ENCODE measurements at places on chromosomes 6 and 20. TPM values are rescaled to one million over a fixed set of nuclear protein-coding genes. Genes with fewer than 3 reads are reported as not detected.
A peak's percentile ranks its signal among the peaks of the same experiment; 100 is the strongest.

Gene HLA-DRB5
- not detected for total RNA-seq

Gene EYS
- total RNA-seq = not detected

Gene SNX21
- 13.3 TPM for total RNA-seq

Gene TMEM151B
- total RNA-seq = not detected

Gene NKX2-2
- total RNA-seq = not detected

- H3K27me3 ChIP-seq = peaks cover 95% of the 10 kb centered on the region
- no peak overlapping the region for H3K4me3 ChIP-seq
- H3K4me1 ChIP-seq = no peaks in the 10 kb centered on the region
- no peak for DNase-seq
These were observed 118.5 kb upstream of the PHACTR3 start for GRCh38 chr20:59485576-59486454.

DNA sequence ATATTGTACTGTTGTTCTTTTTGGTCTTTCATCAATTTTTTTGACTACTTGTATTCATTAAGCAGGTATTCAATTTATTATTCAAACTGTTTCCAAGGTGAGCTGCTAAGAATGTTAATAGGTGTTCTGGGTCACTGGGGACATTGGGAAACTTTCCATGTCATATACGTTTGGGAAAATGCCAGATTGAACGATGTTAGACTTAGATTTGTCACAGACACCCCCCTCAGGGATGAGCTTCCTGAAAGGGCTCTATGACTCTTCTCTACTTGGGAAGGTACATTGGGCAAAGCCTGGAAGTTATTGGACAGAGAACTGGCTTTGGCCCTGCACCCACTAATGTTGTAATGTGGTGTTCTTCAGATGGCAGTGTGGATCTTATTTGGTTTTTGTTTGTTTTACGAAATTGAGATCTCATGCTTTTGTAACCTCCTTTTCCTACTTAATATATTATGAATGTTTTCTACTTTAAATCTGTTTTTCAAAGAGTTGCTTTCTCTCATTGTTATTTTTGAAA, 42.1 kb downstream of the PLCB4 start:
- no peak overlapping the region for H3K27ac ChIP-seq
- H3K4me3 ChIP-seq = no peak overlapping the region
- H3K27me3 ChIP-seq = no peaks in the 10 kb centered on the region
- H3K4me1 ChIP-seq = no peaks in the 10 kb centered on the region
- no peaks in the 10 kb centered on the region for H3K36me3 ChIP-seq

GRCh38 chr6:77962070-77962469, 309.2 kb downstream of the MEI4 start:
- no peaks in the 10 kb centered on the region for H3K4me1 ChIP-seq
- no peak overlapping the region for H3K27ac ChIP-seq
- H3K4me3 ChIP-seq = no peak overlapping the region
- H3K27me3 ChIP-seq = no peaks in the 10 kb centered on the region
- no peaks in the 10 kb centered on the region for H3K36me3 ChIP-seq

GRCh38 chr20:9839626-9840025, 750 bp upstream of the PAK5 start:
- peaks cover 39% of the 10 kb centered on the region for H3K27me3 ChIP-seq
- H3K27ac ChIP-seq = no peak overlapping the region
- no peak for DNase-seq
- no peaks in the 10 kb centered on the region for H3K4me1 ChIP-seq
- no peaks in the 10 kb centered on the region for H3K36me3 ChIP-seq

DNA sequence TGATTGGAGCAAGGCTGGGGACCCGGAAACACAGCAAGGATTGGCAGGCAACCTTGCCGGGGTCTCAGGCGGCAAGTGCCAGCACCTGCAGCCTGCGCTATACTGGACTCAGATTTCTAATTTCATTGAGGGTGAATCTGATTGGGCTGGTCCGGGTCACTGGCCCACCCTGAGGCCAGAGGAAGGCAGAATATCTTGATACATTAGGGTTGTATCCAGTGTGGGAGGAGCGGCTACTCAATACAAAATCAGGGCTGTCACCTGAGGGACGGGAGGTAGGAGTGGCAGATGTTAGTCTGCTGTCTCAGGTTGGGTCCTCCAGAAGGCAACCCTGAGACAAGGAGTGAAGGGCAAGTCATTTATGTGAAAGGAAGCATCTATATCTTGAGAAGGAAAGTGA, 40.7 kb downstream of the BFSP1 start:
- H3K27me3 ChIP-seq = peaks cover 72% of the 10 kb centered on the region
- no peaks in the 10 kb centered on the region for H3K36me3 ChIP-seq
- H3K27ac ChIP-seq = no peak overlapping the region
- no peak for DNase-seq
- no peak overlapping the region for H3K4me3 ChIP-seq

DNA sequence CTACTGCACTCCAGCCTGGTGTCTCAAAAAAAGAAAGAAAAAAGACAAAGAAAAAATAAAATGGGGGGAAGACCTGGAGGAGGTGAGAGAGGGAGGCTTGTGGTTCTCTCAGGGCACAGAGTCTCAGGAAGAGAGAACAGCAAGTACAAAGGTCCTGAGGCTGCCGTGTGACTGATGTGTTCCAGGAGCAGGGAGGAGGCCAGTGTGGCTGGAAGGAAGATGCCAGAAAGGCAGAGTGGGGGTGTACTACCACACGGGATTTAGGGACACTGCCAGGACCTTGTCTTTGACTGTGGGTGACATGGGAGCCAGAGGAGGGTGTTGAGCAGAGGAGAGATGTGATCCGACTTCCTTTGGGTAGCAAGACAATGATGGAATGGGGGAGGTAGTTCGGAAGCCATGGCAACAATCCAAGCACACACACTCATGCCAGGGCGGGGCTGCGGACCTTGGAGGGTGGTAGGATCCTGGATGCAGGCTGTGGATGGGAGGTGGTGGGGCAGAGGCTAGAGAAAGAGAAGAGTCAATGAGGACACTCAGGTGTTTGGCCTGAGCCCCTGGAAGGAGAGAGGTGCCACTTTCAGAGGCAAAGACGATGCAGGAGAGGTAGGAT, 136.4 kb upstream of the PTPN1 start:
- peaks cover 70% of the 10 kb centered on the region for H3K4me1 ChIP-seq
- no peak overlapping the region for H3K4me3 ChIP-seq
- H3K27ac ChIP-seq = no peak overlapping the region
- peak; percentile 43 for DNase-seq

DNA sequence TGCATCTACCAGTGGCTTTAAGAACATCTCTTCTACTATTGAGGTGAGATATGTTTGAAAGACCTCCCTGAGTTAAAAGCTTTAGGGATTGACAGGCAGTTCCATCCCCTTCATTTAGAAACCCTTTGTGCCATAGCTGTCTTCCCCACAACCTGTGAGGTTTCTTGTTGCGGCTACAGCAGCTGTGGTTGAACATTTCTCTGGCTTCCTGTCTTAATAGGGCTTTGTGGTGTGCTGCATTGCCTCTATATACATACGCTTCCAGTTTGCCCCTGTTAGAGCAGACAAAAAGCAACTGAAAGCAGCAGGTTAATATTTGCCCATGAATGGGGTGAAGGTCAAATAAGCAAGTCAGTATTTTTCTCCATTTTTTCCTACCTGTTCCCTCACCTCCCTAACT, 210.2 kb downstream of the TMEM200A start:
- no peak overlapping the region for H3K27ac ChIP-seq
- H3K4me1 ChIP-seq = no peaks in the 10 kb centered on the region
- H3K27me3 ChIP-seq = no peaks in the 10 kb centered on the region
- no peak overlapping the region for H3K4me3 ChIP-seq
- DNase-seq = no peak

DNA sequence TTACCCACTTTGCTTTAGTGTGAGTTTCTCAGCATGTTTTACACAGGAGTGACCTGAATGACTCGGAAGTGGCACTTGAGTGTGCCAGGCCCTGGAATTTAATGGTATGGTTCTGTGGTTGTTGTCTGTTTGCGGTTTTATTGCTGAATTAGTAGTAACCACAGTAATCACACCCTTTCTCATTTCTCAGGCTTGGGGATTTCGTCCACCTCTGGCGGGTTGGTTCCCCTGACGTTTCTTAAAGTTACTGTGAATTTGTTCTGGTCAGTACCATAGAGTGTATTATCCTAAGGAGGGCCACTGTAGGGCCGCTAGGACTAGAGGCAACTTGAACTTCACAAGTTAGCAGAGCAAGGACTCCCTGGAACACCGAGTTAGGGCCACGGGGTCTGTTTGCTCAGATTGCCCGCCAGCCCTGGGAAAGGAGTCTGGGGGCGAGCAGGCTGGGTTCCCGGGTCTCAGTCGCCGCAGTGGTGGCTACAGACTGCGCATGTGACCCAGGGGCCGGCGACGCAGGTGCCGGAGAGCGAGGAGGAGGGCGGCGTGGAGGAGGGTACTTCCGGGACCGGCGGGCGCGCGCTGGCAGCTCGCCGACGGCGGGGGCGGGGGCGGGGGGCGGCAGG, 546 bp upstream of the KLHL32 start:
- H3K36me3 ChIP-seq = no peaks in the 10 kb centered on the region
- H3K4me1 ChIP-seq = peaks cover 16% of the 10 kb centered on the region
- no peak for DNase-seq
- peak overlapping the region; percentile 67 for H3K27ac ChIP-seq
- H3K4me3 ChIP-seq = peak overlapping the region; percentile 85
- H3K27me3 ChIP-seq = no peaks in the 10 kb centered on the region

DNA sequence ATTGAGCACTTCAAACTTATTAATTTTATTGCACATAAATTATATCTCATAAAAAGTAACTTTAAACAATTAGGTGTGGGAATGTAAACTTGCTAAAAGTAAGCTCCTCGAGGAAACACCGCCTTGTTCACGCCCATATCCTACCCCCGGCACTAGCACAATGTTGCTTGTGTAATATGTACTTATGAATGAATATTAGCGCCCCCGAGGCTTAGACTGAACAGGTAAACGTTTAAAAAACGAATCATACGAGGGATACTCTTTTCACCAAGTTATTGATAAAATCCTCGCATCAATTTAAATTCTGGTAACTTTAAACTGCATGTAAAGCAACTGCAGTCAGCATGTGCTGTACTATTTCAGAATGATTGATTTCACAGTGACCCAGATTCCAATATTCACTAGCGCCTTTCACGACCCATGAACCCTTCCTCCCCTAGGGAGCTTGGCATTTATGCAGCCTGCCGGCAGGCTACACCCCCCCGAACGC, 637 bp downstream of the TFB1M start:
- H3K27me3 ChIP-seq = no peaks in the 10 kb centered on the region
- H3K27ac ChIP-seq = peak overlapping the region; percentile 77
- peak overlapping the region; percentile 85 for H3K4me3 ChIP-seq
- peaks cover 32% of the 10 kb centered on the region for H3K36me3 ChIP-seq
- peaks cover 30% of the 10 kb centered on the region for H3K4me1 ChIP-seq
- DNase-seq = no peak

DNA sequence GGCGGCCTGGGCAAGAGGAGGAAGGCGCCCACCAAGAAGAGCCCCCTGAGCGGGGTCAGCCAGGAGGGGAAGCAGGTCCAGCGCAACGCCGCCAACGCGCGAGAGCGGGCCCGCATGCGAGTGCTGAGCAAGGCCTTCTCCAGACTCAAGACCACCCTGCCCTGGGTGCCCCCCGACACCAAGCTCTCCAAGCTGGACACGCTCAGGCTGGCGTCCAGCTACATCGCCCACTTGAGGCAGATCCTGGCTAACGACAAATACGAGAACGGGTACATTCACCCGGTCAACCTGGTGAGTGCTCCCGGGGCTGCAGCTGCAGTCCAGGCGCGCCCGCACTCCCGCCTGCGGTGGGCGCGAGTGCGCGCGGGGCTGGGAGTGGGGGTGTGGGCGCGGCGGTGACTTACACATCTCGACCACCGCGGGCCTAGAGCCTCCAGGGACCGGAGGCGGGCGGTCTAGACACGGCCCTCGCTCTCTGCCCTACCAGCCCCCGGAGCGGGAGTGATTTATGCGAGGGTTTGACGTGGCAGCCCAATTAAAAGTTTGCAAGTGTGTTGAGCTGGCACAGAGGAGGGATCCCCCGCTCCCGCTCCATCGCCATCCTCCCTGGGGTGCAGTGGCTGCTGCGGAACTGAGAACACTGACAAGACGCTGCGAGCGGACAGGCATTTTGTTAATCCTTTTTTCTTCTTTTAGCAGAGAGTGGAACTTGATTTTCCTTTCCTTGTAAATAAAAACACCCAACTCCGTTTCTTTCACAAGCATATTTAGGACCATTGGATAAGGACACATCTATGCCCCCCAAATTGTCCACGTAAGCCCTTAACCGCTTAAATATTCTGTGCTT, 867 bp downstream of the TCF21 start:
- H3K4me3 ChIP-seq = no peak overlapping the region
- H3K27me3 ChIP-seq = no peaks in the 10 kb centered on the region
- no peak for DNase-seq
- no peaks in the 10 kb centered on the region for H3K36me3 ChIP-seq
- H3K27ac ChIP-seq = no peak overlapping the region

GRCh38 chr6:151412909-151413308, 21.6 kb upstream of the ZBTB2 start:
- H3K36me3 ChIP-seq = peaks cover 31% of the 10 kb centered on the region
- no peaks in the 10 kb centered on the region for H3K4me1 ChIP-seq
- no peaks in the 10 kb centered on the region for H3K27me3 ChIP-seq

GRCh38 chr20:37315021-37315451, 25.6 kb downstream of the MANBAL start:
- H3K4me1 ChIP-seq = no peaks in the 10 kb centered on the region
- H3K27me3 ChIP-seq = no peaks in the 10 kb centered on the region
- H3K36me3 ChIP-seq = 0 out of 2 replicates have a peak, but pooled peaks cover 6% of the 10 kb centered on the region
- H3K4me3 ChIP-seq = no peak overlapping the region
- H3K27ac ChIP-seq = no peak overlapping the region

GRCh38 chr6:153976921-153977693, 61.9 kb upstream of the OPRM1 start:
- no peak overlapping the region for H3K4me3 ChIP-seq
- no peaks in the 10 kb centered on the region for H3K27me3 ChIP-seq
- no peak overlapping the region for H3K27ac ChIP-seq
- no peaks in the 10 kb centered on the region for H3K36me3 ChIP-seq
- peak; percentile 58 for DNase-seq

DNA sequence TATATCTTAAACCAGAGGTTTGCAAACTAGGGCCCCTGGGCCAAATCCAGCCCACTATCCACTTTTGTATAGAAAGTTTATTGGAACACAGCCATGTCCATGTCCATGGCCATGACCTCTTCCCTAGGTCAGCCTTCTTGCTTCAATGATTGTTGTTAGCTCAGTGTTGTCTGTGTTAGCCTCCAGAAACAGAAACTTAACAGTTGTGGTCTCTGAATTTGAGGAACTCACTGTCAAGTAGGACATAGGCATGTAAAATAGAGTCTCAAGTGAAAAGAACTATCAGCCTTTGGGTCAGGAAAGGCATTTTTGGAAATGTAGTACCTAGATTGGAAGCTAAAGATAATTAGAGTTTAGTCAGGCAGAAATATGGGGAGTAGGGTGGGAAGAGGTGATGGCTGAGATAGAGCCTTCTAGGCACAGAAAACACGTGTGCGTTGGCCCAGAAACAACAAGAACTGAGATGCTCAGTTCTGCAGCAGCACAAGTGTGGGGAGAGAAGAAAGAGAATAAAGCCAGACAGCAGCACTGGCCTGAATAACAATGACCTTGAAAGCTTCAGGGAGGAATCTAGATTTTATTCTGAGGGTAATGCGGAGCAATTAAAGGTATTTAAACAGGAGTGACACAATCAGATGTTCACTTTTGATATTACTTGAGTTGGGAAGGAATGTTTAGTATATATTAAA, 87.0 kb upstream of the OLIG3 start:
- H3K4me1 ChIP-seq = no peaks in the 10 kb centered on the region
- no peak overlapping the region for H3K27ac ChIP-seq

- no peak for DNase-seq
- H3K4me1 ChIP-seq = no peaks in the 10 kb centered on the region
- 0 out of 2 replicates have a peak, but pooled peaks cover 8% of the 10 kb centered on the region for H3K36me3 ChIP-seq
These were observed 16.3 kb downstream of the CCDC167 start for GRCh38 chr6:37483252-37483901.

- H3K36me3 ChIP-seq = no peaks in the 10 kb centered on the region
- H3K4me1 ChIP-seq = peaks cover 3% of the 10 kb centered on the region
- no peak overlapping the region for H3K27ac ChIP-seq
- no peak overlapping the region for H3K4me3 ChIP-seq
- no peaks in the 10 kb centered on the region for H3K27me3 ChIP-seq
These were observed 12.3 kb upstream of the CTNNBL1 start for GRCh38 chr20:37681384-37682112.
